ENCODE measurements at places on chromosomes 13 and 19.

GRCh38 chr19:6216996-6217751, 62.6 kb downstream of the MLLT1 start:
- no peak for DNase-seq

DNA sequence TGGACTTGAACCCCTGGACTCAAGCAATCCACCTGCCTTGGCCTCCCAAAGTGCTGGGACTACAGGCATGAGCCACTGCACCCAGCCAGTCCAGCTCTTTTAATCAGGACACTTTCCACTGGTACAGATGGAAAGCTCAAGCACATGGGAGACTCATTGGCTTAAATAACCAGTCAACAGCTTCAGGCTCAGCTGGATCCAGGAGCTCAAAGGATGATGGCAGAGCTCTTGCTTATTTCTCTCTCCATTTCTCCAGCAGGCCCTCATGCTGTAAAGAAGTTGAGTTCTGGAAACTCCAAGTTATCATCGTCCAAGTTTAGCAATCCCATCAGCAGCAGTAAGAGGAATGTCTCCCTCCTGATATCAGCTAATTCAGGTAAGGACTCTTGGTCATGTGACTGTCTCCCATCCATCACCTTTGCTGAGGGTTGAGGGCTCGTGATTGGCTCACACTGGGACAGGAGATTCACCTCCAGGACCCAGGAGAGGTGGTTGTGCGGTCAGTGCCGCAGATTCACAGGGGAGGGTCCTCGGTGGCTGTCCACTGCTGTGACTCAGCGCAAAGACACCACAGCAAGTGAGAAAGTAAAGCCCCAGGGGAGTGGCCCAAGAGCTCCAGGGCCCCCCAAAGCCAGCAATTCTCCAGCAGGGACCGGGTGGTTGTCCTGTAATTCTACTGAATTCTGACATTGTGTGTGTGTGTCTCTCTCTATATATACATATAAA, 5.1 kb downstream of the CCL25 start:
- DNase-seq: no peak

DNA sequence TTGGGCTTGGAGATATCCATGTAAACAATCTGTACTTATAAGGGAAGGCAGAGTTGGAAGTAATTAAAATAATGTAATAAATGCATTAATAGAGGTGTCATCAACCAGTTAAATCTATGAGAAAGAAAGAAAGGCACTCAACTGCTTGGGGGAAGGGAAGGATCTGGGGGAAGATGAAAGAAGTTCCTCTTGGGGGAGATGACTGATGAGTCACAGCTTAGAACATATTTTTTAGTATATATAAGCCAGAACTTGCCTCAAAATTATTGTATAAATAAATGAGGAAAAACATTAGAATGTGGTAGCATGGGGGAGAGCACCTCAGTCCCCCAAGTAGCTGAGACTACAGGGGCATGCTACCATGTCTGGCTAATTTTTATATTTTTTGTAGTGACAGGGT, 205.8 kb downstream of the GGACT start:
- DNase-seq: no peak

DNA sequence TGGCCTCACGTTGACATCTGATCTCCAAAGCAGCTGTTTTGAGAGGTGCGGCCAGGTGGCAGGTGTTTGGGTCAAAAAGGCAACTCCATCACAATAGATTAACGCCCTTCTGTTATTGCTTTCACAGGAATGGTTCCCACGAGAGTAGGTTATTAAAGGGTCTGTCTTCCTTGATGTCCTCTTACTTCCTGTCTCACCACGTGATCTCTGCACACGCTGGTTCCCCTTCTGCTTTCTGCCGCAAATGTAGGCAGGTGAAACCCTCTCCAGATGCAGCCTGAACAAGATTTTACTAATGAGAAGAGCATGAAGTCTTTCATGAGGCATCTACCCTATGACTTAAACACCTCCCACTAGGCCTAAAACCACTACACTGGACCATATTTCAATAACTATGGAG, 22.8 kb upstream of the ZNF564 start:
- no peak for DNase-seq
